ENCODE measurements at places on chromosomes 1 and 21.
A peak's percentile ranks its signal among the peaks of the same experiment; 100 is the strongest.

GRCh38 chr21:31130821-31131220 is 92.5 kb upstream of the KRTAP19-8 start:
- no peak for DNase-seq

DNA sequence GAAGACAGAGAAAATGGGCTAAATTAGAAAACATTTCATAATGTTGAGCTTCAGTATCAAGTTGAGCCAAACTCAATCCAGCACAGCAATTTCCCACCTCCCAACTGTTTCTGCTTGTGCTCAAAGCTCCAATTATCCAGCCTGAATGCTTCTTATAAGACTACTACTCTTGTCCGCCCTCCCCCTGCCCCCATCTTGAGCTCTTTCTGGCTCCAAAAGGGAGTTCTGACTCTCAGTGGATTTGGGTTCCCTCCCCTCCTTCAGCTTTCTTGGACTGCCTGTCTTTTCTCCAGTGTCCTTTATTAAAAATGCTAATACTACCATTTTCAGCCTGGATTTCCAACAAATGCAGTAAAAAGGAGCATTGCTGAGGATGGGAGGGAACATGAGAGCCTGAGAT is 174.8 kb downstream of the ASTN1 start:
- DNase-seq = no peak

DNA sequence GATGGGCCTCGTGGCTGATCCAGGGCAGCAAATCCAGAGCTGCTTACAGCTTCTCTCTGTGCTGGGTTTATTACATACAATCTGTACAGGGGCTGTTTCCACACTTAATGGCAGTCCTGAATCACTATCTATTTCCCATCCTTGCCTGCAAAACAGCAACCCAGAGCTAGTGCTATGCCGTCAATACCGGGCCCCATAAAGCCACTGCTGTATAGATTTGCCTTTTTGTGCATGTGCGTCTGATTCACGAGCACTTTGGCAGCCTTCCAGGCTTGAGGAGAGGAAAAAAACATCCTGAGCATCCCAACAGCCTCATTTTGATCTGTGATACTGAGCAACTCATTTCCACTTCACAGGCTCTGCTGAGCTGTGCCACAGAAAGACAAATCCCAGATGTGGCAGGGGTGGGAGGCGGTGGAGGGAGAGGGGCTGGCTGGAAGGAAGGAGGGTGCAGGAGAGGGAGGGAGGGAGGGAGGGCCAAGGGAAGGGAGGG is 65.2 kb upstream of the TARBP1 start:
- peak; percentile 96 for DNase-seq

DNA sequence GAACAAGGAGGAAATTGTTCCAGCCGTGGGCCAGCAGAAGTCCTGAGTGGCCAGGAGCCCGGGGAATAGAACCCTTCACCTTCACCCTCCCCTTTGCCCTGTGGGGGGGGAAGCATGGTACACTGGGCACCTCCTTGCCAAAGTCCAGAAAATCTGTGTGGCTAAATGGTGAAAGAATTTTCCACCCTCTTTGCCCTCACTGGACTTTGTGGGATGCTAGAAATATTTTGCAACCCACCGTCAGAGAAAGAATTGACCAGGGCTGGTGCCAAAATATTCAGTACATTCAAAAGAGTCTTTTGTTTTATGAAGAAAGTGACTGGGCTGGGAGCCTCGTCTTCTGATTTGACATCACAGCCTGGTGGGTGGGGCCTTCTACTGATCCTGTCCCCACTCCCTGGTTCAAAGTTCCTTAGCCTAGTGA is 14.6 kb downstream of the NFASC start:
- DNase-seq = no peak

- no peak for DNase-seq
Observed at GRCh38 chr1:100277866-100278265, 11.8 kb downstream of the RTCA start.
